ACHN (cell line): ENCODE measurements at places on chromosomes 3 and 15.

- DNase-seq: peak; percentile 88
These were observed at the start of gene ZBTB38 for GRCh38 chr3:141368062-141368924. Gene ZBTB38, plus strand, starts transcription at chr3:141368504. Its CDS starts 73,885 bp downstream, at chr3:141442389.

DNA sequence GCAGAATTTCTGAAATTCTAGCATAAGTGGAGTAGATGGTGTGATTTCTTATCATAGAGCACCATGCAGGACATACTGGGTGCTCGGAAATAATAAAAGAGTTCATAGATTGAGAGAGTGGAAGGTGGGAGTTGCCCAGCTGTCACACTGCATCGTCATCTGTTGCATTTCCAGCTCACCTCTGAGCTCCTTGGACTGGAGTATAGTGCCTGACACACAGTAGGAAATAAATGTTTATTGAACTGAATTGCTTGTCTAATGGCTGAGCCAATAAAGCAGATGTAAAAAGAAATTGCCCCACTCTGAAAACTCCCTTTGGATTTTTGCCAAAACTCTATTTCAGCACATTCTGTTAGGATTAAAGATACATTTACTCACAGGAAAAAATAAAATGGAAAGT, 108.9 kb upstream of the UBE2E1 start:
- DNase-seq: no peak

- DNase-seq: peak; percentile 35
These were observed 206.4 kb downstream of the STAG1 start for GRCh38 chr3:136545664-136546268.

DNA sequence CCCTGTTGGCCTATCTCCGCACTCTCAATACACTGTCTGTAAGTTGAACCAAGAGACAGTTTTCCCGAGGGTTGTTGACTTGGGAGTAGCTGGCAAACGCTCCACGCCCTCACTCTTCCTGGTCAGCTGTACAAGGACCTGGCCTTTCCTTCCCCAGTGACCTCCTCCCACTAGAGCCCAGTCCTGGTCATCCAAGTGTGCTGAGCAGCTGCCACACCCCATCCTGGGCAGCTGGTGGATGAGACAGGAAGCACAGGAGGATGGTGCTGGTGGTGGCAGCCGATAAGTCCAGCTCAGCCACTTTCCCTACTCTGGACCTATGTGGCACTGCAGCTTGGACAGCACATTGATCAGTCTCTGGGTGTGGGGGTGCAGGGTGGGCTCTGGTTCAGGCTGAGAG, 19.8 kb downstream of the PFKFB4 start:
- no peak for DNase-seq

DNA sequence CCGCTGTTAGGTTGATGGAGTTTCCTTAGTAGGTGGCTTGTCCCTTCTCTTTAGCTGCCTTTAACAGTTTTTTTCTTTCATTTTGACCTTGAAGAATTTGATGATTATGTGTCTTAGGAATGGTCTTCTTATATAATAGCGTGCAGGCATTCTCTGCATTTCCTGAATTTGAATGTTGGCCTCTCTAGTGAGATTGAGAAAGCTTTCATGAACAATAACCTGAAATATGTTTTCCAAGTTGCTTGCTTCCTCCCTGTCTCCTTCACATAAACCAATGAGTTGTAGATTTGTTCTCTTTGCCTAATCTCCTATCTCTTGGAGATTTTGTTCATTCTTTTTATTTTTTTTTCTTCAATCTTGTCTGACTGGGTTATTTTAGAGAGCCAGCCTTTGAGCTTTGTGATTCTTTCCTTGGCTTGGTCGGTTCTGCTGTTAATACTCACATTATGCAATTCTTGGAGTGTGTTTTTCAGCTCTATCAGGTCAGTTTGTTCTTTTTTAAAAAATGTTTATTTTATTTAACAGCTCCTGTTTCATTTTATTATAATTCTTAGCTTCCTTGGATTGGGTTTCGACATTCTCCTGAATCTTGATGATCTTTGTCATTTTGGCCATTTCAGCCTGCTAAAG, 627.9 kb downstream of the SI start:
- no peak for DNase-seq

- DNase-seq: peak; percentile 60
These were observed 5.3 kb upstream of the APEH start for GRCh38 chr3:49668861-49669260.

- DNase-seq: no peak
These were observed 32.3 kb downstream of the VGLL4 start for GRCh38 chr3:11611341-11611799.

DNA sequence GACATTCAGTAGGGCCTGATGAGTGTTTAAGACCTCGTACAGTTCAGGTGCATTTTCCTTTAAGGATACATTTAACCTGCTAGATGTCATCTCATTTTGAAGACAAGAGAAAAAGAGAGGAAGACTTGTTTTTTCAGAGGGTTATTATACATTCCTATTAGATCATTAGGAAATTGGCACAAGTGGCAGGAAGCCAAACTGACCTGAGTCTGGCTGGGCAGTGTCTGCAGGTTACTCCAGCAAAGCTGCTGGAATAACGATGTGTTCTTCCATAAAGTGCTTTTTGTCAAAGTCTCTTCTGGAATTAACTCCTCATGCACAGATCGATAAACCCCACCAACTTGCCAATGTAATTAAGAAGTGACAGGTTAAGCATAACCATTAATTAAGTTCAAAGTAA, 396.4 kb upstream of the TPRG1 start:
- DNase-seq: no peak

- no peak for DNase-seq
These were observed 36.9 kb downstream of the NR1D2 start for GRCh38 chr3:23981955-23982354.

GRCh38 chr3:194322678-194323211, 28.4 kb downstream of the CPN2 start:
- DNase-seq: peak; percentile 74

GRCh38 chr3:9912294-9912935, 4.5 kb upstream of the IL17RC start:
- DNase-seq: no peak

DNA sequence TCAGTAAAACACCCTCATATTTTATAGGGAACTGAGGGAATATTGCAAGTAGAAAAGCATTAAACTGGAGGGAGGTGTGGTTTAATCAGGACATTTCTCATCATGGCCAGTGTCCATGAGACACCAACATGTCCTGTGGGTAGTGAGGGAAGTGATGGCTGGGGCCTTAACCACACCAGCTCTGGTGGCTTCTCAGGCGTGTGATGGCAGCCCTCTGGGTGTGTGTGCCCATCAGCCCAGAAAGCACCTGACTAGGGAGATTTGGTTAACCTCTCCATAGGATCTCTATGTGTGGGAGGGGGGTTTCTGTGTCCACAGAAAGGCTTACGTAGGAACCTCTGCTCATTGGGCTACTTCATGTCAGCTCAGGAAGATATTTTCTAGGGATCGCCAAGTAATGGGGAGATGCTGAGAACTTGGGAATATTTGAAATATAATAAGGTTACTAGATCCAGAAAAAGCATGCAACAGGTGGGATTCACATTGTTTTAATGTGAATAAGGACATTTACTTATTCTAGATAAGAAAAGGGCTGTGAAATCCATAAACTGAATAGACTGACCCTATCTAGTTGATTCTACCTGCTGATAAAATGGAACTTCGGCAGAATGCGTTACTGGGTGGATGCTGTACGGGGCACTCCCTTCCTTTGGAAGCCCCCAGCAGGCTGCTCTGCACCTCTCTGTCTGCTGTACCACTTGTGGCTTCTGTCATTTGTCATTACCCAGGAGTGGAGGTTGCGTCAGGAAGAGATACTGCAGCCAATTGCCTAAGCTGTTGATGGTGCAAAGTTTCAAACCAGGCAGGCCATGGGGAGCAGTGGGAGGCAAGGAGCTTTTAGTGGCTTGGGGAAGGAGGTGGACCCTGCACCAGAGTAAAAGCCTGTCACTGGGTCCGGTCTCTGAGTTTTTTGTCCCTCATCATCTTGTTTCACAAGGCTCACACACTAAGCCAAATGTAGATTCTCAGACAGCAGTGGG, 21.5 kb downstream of the PDHB start:
- DNase-seq: no peak

DNA sequence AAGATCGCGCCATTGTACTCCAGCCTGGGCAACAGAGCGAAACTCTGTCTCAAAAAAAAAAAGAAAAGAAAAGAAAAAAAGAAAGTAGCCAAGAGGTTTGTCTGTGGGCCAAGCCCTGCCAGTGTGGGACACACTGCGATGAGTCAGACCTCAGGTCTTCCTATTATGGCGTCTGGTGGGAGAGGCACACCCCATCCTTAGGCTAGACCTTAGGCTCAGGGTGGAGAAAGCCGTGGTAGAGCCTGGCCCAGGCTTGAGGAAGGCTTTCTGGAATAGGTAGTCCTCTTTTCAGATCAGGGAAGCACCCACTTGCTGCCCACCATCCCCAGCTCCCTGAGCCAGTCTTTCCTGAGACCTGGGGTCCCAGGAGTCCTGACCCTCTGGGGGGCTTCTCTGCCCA, 6.0 kb downstream of the HEMK1 start:
- DNase-seq: no peak

- no peak for DNase-seq
These were observed 562.7 kb downstream of the GBE1 start for GRCh38 chr3:81198756-81199155.

GRCh38 chr15:45497261-45497660, 25.3 kb downstream of the SLC30A4 start:
- DNase-seq: no peak

- no peak for DNase-seq
These were observed 749.4 kb downstream of the PLOD2 start for GRCh38 chr3:145411605-145412004.

DNA sequence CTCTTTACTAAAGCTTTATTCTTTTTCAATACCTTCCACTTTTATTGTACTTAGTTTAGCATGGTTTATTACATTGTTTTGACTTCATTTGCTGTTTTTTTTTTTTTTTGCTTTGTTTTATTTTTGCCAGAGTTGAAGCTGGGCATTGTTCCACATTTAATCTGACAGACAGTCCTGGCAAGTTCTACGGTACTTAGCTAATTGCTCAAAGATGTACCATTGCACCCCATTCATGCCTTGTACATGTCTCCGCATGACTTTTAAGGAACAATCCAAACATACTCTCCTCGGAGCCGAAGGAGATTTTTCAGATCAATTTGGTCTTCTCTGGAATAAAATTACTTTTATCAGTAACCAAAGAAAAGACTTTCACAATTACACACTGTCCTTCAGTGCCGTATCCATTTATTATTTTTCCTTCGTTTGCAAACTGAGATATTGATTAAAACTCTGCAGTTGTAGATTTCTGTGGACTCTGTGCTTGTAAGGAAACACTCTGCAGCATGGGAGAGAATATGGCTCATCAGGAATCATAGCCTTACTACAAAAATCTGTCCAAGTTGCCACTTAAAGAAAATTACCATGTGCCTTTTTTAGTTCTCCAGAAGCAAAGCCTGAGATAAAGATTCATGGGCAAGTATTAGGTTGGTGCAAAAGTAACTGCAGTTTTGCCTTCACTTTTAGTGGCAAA, 952.0 kb downstream of the AGBL1 start:
- no peak for DNase-seq

DNA sequence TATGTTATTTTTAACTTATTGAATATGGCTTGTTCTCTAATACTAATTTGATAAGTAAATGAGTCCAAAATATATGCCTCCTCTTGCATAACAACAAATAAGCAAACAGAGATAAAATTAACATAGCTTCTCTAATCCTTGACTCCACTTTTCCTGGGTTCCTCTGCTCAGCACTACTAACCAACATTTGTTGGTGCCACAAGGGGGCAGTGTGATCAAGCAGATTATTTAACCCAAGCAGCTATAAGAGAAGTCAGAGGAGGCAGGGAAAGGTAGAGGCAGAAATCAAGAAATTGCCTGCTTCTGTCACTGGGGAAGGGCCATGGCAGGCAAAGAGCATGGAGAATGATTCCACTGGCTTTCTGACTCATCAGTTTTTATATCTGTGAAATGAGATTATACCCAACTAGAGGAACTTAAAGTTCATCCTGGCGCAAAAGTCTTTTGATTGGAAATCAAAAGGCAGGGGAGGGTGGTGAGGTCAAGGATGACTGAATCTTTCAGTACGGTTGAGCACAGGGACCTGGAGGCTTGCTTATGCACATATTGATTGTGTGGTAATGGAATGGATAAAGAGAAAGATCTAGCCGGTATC, 152.2 kb downstream of the IGSF11 start:
- peak; percentile 53 for DNase-seq

DNA sequence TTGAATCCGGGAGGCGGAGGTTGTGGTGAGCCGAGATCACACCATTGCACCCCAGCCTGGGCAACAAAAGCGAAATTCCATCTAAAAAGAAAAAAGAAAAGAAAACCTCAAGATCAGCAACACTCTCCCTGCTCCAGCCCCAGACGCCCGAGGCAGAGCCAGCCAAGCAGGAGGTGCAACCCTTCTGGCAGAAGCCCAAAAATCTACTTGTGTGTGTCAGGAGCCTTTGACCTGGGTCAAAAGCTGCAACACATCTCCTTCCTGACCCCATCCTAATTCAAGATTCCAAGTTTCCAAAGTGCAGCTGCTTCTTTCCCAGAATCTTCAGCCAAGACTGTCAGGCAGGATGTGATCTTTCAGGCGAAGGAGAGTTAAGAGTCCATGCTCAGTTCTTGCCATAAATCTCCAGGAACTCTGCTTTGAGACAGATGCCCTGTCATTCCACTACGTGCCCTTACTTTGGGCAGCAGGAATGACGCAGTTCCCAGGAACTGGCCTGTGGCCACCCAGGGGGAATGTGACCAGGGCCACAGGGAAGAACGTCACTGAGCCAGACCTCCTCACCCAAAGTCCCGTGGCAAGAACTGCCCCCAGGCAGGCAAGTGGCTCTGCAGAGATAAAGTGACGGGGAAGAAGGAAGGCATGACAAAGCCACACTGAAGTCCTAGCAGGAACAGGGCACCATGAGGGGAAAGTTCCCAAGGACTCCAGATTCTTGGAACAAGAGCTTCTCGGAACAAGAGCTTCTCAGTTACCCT, 39.4 kb downstream of the SH3BP5 start:
- DNase-seq: no peak

DNA sequence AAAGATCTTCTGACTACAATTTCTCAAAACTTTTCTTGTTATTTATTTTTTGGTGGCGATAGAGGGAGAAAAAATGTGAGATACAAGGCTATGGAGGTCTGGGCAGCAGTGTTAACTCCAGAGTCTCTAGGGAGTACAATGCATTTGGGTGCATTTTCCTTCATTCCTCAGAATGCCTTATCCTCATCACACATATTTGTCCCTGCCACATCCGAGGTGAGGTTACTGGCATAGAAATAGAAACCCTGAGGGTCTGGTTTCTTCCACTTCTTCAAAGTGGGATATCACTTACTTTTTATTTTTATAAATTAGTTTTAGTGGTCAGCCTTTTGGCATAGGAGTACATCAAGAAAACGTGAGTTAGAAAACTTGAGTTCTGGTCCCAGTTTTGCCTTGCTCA, 150.4 kb downstream of the TIGIT start:
- no peak for DNase-seq

DNA sequence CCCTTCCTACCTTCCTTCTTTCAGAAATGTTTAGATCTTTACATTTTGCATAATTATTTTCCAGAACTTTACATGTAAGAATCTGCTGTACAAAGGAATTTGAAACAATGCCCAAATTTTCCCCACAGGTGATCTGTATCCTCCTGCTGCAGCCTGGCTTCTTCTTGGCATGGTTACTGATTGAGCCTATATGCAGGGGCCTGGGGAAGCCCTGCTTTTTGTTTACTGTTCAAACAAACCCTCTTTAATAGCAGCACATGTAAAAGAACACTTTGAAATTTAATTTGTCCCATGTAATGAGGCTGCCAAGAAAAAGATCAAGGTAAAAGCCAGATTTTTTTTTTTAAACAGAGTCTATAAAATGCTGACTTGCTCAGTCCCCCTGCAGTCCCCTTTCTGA, 432.2 kb downstream of the TUSC7 start:
- no peak for DNase-seq
